ENCODE measurements at places on chromosomes 6 and 20.
A peak's percentile ranks its signal among the peaks of the same experiment; 100 is the strongest.

GRCh38 chr6:130070792-130071191, 52.4 kb downstream of the L3MBTL3 start:
- no peak for DNase-seq

DNA sequence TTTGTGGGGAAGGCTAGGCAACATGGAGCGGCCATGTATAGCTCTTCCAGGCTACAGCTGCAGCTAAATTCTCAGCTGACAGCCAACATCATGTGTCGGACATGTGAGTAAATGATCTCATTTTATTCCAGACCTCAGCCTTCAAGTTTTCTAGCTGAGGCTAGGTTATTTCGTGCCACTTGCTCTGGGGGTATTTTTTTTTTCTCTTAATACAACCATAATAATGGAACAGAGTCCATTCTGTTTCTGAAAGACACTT, 573.5 kb downstream of the CD109 start:
- no peak for DNase-seq

DNA sequence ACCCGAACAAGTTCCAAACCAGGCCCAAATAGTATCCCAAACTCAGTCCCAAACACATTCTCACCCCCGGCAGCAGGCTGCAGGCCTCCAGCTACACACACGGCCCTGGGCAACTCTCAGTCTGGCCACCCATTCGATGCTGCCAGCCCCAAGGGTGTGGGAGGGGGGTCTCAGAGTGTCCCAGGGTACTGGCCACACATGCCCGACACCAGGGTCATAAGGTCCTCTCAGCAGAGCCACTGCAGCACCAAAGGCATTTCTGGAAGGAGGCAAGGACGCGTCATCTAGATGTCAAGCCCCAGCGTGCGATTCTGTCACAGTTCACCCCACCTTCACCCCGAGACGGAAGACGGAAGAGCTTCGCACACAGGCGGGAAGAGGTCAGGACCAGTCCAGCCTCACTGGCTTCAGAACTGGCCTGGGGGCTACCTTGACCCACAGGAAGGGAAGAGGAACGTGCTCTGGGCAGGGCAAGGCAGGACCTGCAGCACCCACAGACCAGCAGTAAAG, 9.5 kb downstream of the MYL9 start:
- no peak for DNase-seq

- peak; percentile 89 for DNase-seq
Observed at GRCh38 chr6:26532699-26533531, 5.3 kb upstream of the HMGN4 start.

GRCh38 chr6:90126181-90126580, 170.5 kb downstream of the BACH2 start:
- DNase-seq = no peak

DNA sequence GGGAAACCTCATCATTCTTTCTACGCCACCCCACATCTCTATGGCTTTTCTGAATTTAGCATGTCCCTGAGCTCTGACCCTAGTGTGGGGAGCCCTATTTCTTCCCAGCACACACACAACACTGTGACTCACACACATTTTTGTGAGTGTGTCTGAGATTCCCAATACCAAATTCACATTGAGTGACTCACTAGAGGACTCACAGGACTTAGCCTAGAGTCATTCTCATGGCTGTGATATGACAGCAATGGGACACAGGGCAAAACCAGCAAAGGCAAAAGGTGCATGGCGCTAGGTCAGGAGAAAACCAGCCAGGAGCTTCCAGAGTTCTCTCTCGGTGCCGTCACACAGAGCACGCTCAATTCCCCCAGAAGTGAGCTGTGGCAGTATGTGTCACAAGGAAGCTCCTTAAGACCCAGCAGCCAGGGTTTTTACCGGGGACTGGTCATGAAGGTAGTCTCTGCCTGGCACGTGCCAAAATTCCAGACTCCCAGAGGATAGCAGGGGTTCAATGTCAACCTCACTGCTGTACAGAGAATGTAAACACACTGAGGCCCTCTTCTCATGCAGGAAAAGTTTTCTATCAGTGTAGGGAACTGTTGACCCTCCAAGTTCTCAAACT, 6.2 kb downstream of the CSTL1 start:
- DNase-seq = no peak

DNA sequence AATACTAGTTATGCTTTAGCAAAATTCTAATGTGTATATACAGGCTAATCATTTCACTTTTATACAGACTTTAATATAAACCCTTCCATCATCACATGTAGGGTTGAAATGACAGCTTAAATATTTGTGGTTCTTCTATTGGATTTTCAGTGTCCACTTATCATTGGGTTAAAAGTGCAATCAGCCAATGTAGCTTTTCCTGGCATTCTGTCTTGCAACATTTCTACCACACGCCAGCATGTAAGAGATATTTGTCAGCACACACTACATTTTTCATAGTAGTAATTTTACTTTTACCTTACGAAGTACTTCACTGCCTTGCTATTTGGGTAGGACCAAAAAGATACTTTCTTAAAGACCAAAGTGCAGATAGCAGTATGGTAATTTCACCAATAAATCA, 252.0 kb downstream of the TBX18 start:
- no peak for DNase-seq

DNA sequence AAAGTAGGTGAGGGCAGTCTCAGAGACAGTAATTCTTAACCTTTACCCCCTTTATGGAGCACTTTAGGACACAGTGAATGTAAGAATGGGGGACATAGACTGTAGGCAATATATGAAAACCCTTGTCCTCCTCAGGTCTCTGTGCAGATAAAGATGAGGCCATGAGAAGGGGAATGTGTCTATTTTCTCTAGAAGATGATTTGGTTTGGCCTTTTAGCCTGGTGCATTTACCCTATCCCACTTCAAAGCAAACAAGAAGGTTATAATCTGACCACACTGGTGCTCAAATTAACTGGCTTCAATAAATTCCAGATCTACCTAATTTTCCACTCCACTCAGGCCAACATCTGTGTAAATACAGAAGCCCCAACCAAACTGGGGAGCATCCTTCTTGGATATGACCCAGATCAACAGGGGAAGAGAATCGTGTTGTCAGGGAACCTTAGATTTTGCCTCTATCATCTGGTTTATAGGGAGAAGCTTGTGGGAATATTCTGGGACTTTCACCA, 42.4 kb downstream of the RIPOR2 start:
- DNase-seq = no peak

- DNase-seq = no peak
Observed at GRCh38 chr6:80921861-80922460, 815.5 kb downstream of the BCKDHB start.

GRCh38 chr20:52649727-52650126, 322.4 kb upstream of the TSHZ2 start:
- no peak for DNase-seq

DNA sequence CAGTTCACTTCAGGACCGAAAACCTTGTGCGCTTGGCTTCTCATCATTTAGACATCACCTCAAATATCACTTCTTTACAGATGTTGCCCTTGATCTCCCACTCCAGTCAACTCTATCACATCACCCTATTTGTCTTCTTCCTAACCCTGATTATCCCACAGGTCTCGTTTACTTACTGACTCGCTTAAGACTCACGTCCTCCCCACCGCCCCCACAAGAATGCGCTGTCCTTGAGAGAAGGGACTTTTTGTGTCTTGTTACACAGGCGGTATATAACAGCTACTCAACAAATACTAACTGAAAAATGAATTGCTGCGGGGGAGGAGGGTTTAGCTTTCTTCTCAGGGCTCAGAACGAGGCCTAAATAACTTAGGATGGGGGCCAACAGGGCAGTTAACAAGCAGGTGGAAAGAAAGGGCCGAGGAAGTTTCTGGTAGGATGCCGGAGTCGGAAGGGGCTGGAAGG, 527 bp downstream of the TOMM34 start:
- DNase-seq = no peak

DNA sequence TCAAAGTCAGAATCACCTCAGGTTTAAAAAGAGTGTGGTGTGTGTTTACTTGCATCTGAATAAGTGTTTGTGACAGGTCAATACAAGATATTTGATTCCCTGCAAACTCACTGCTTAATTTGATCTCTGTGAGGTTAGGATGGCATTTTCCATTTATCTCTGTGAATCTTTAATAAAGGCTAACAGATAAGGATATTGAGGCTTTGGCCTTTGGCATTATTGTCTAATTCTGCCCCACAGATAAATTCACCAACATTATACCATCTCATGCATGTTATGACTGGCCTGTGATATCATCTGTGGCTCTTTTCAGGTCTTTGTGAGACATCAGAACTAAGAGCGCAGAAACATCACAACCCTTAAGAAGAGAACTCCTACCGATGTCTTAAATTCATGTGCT, 84.7 kb downstream of the TRMT6 start:
- DNase-seq = no peak

DNA sequence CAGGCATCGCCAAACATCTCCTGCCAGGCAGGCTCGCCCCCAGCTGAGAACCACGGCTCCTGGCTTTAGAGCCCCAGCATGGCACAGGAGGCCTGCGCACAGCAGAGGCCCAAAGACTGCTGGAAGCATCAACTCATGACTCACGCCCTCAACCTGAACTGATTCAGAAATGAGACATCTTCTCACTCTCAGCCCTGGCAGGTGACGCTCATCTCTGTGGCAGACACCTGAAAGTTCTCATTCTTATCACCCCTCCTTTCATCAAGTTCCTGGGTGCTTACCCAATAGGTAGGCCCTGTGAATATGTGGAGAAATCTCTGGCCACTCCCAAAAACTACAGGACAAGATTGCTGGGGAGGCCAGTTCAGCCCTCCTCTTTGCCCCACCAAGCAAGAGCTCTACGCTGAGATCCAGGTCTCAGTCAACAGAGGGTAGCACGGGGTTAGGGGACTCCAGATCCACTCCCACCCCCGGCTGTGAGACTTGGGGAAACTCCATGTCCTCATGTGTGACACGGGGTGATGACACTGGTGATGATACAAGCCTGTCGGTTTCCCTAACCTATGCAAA, 11.3 kb downstream of the NFATC2 start:
- no peak for DNase-seq

- DNase-seq = no peak
Observed at GRCh38 chr6:167235005-167235404, 56.1 kb upstream of the UNC93A start.

GRCh38 chr6:122735582-122735981, 43.9 kb upstream of the FABP7 start:
- no peak for DNase-seq

- DNase-seq = no peak
Observed at GRCh38 chr20:17227669-17228623, 1.1 kb downstream of the PCSK2 start.

DNA sequence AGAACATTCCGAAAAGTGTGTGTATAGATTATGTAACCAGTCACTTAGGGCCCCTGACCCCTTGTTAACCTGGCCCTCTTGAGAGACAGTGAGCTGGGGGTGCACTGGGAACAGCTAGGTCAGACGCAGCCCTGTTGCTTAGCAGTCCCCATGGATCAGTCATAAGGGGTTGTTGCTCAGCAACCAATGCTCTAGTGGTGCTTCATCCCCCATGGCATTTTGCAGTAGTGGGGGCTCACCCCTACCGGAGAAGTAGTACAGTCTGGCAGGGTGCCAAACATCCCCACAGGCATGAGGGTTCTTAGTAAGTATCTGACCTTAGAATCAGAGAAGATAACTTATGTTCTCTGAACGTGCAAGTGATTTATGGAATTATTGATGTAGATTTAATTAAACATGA, 12.3 kb downstream of the PKIB start:
- DNase-seq = no peak

GRCh38 chr6:168105813-168106632, 27.0 kb upstream of the FRMD1 start:
- DNase-seq = no peak

- DNase-seq = no peak
Observed at GRCh38 chr6:25263657-25264056, 15.5 kb upstream of the CARMIL1 start.

- DNase-seq = no peak
Observed at GRCh38 chr6:150528648-150529285, 70.9 kb upstream of the PLEKHG1 start.

- no peak for DNase-seq
Observed at GRCh38 chr6:167565884-167566599, 241.2 kb downstream of the TTLL2 start.

DNA sequence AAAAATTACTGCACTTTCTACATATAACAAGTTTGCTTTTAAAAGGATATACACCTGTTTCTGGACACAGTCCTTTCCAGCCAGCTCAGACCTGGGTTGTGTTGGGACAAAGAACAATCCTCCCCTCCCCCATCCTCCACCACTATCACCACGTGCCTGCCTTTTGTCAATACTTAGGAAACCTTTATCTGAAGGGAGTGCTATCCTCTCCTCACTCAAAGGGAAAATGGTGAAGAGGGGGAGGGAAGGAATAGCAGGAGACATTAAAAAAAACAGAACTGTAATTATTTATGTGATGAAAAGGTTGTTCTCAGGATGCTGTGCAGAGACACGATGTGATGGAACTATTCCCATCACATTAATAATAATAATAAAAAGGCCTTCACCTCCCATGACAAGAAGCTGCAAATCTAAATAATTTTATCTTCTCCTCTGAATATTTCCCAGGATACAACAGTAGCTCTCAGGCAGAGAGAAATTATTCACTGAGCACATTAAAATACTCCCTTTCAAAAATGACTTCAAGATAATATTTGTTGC, 105.5 kb downstream of the NRSN1 start:
- no peak for DNase-seq

- DNase-seq = no peak
Observed at GRCh38 chr20:6169251-6169650, 46.4 kb upstream of the FERMT1 start.

DNA sequence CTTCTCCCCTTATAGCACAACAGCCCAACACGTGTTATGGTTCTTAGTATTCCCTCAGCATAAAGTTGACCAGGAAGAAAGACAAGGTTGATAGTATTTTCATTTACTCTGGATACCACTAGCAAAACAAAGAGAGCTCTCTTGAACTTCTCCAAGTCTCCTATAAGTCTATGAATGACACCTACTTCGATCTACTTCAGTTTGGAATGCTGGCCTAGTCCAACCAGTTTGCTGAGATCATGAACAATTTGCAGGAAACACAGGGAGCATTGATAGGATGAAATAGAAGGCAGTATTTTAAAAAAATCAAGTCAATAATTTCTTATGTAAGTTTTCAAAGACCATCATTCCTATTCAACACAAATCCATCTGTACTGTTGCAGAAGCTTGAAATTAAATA, 93.6 kb downstream of the GJA10 start:
- DNase-seq = no peak

- no peak for DNase-seq
Observed at GRCh38 chr20:36465109-36466080, 75.9 kb upstream of the MYL9 start.

GRCh38 chr6:73823046-73823735, 127.2 kb downstream of the CD109 start:
- DNase-seq = no peak

GRCh38 chr6:108163644-108164542, 1.9 kb upstream of the NR2E1 start:
- DNase-seq = no peak

GRCh38 chr20:40443753-40444152, 245.3 kb downstream of the MAFB start:
- no peak for DNase-seq

- no peak for DNase-seq
Observed at GRCh38 chr6:120875900-120876299, 458.4 kb downstream of the TBC1D32 start.

DNA sequence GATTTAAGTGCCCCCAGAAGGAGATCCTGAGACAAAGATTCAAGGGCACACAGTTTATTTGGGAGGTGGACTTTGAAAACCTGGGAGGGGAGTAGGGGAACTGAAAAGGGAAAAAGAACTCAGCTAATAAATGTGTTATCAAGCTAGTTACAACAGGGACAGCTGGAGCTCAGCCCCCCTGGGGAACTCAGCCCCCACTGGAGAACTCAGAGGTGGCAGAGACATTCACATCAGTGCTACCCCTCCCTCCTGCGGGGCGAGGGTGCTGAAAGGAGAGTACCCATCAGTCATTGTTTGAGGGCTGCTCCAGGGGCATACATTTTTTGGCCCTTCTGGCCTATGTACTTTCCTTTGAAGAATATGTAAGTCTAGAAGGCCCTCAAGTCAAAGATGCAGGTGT, 101.4 kb downstream of the LRFN2 start:
- DNase-seq = no peak
